ENCODE measurements at places on chromosomes 5 and 9.
A peak's percentile ranks its signal among the peaks of the same experiment; 100 is the strongest.

DNA sequence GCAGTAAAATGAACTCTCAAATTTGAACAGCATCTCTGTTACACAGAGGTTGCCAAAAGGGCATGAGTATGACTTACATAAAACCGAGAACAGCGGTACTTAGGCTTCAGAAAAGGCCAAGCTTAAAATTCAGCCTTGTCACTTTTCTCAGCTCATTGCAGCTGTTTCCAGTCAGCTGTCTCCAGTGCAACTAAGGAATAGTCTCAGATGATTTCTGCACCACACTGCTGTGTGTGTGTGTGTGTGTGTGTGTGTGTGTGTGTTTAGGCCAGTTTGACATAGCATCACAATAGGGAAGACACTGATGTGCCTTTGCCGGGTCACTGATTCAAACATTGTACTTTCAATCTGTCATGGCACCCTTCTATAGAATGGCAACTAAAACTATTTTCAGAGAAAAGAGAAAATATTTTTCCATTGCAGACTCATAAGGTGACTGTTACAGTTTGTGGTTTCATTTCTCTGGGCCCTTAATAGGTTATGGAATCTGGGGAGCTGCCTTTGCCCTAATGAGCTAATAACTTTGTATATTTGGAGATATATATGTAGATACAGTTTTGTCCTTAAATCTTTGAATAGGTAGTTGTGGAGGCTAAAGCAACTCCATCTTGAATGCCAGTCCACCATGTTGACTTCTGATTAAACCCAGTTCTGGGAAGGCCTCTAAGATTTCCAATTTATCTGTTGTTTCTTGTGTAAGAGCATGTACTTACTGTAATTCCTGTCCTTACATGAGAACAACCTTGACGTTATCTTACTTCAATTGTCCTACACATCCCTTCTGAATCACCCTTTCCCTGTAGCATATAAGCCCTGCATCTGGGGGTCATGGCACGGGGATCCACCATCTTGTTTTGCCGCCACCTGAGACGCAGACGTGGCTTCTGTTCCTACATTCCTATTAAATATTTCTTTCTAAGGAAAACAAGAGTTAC, 4.5 kb downstream of the LSM11 start:
- DNase-seq: peak; percentile 24

DNA sequence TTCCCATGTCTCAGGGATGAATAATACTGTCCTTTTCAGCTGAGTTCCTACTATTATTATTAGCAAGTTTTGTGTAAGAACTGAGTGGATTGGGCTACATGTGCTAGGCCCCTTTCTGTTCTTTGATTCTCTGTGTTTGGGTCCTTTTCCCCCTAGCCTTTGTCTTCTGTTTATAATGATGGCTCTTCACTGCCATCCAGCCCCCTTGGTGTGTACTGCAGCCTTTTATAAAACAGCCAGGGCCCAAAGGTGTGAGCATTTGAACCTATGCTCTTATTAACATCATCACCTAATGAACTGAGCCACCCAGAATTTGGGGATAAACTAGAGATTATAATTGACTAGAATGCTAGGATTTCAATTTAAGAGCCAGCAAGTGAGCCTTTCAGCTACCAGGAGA, 52.6 kb downstream of the PLAC8L1 start:
- DNase-seq: peak; percentile 27

DNA sequence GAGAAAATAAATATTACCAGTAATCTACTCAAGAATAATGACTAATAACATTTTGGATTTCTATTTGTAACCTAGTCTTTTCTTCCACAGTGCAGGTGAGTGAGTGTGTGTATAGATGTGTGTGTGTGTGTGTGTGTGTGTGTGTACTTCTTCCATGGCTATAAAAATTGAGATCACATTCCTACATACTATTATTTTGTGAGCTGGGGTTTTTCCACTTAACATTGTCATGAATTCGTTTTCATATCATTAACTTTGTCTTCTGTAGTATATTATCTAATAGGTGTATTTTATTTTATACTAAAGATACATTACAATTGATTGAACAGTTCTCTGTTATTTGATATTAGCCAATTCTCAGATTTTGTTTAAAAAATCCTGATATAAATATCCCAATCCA, 152.4 kb upstream of the TRPC7 start:
- no peak for DNase-seq

DNA sequence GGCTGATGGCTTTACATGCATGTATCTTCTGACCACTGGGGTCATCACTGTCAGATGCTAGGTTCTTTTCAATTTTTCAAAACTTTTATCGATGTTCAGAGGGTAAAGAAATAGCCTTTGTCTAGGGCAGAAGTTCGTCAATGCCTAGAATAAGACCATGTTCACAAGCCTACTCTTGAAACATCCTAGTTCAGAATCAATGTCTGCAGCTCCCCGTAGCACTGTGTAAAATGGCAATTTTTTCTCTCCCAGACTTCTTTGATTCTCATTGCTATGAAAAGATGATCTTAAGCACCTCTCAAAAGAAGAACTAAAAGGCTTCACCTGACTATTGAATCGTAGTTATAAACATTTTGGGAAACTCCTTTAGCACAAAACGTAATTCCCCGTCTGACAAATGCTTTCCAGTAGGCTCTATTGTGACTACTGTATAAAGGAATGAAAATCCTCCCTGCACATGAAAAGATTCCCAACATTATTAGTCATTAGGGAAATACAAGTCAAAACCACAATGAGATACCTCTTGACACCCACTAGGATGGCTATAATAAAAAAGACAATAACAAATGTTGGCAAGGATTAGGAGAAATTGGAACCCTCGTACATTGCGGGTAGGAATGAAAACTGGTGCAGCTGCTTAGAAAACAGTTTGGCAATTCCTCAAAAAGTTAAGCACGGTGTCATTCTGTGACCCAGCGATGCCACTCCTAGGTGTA, 263.5 kb downstream of the ARHGAP26 start:
- no peak for DNase-seq

- no peak for DNase-seq
Observed at GRCh38 chr5:126015235-126016181, 407.7 kb upstream of the GRAMD2B start.

- DNase-seq: no peak
Observed at GRCh38 chr5:135355169-135355568, 43.9 kb downstream of the MACROH2A1 start.

- no peak for DNase-seq
Observed at GRCh38 chr5:176853151-176853778, 42.9 kb downstream of the UNC5A start.

- DNase-seq: no peak
Observed at GRCh38 chr9:122446819-122447484, 30.8 kb downstream of the OR1J1 start.

DNA sequence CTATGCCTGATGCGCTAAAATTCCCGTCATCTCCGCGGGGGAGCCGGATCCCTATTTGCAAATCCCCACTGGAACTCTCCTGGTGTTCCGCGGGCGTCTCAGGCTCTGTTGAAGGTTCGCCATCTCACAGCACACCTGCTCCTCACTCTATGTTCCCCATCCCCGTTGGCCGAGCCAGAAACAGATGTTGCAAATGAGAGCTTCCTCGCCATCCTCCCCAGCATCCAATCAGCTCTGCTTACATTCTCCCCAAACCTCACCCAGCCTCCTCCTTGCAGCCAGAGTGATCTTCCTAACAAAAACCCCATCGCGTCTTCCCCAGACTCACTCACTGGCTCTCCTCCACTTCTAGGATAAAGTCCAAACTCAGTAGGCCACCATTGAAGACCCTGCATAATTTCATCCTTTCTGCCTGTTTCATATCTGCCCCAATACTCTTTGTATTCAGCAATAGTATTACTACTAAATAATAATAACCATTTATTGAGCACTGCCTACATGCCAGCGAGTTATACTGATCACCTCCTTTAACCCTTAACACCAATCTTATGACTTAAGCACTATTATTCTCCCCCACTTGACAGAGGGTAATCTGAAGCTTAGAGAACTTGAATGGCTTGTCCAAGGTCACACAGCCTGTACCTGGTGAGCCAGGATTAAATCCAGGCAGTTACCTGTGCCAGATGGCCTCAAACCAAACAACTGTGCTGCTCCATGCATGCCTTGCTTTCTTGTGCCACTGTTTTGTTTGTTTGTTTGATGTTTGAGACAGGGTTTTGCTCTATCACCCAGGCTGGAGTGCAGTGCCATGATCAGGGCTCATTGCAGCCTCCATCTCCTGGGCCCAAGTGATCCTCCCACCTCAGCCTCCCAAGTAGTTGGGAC, 14.0 kb downstream of the AQP7 start:
- no peak for DNase-seq

DNA sequence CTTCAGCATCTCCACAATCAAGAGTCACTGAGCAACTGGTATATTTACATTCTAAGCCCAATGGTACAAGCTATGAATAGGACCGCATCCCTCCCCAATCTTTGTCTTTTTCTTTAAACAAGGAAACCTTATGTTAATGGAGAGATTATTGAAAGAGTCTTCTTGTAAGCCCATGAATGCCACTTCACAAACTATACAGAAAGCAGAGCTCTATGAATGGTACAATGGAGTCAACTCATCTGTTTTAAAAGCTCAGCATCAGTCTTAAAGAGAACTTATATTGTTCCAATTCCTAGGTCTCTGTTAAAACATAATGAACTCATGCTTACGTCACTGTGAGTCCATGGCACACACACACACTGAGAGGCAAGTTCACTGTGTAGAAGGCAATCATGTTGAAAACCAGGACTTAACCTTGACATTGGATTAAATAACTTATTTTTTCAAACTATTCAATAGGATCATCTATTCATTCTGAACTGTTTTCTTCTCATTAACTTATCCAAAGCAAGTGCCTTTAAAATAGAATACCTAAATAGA, 4.5 kb downstream of the NREP start:
- DNase-seq: no peak

- DNase-seq: no peak
Observed at GRCh38 chr5:158140120-158140731, 281.3 kb upstream of the CLINT1 start.

- DNase-seq: peak; percentile 27
Observed at GRCh38 chr5:94263068-94263467, 355.3 kb downstream of the KIAA0825 start.

GRCh38 chr5:82178378-82178777, 99.8 kb downstream of the RPS23 start:
- DNase-seq: no peak

DNA sequence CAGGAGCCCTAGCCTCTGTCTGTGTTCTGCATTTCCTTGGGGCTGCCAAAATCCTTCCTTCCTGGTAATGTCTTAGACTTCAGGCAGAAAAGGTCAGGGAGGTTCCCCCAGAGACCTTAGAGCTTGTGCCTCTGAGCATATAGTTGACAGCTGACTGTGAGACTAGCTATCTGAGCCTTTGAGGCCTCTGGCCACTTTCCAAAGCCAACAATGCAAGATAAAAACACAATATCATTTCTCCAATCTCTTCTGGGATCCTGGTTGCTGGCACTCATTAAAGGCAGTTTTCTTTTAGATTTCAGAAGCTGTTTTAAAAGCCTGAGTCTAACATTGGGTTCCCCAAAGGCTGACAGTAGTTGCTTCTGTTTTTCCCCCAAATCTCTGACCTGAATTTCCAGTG, 13.2 kb upstream of the GLRA1 start:
- DNase-seq: no peak

GRCh38 chr9:20012232-20012631, 223.4 kb upstream of the SLC24A2 start:
- no peak for DNase-seq

DNA sequence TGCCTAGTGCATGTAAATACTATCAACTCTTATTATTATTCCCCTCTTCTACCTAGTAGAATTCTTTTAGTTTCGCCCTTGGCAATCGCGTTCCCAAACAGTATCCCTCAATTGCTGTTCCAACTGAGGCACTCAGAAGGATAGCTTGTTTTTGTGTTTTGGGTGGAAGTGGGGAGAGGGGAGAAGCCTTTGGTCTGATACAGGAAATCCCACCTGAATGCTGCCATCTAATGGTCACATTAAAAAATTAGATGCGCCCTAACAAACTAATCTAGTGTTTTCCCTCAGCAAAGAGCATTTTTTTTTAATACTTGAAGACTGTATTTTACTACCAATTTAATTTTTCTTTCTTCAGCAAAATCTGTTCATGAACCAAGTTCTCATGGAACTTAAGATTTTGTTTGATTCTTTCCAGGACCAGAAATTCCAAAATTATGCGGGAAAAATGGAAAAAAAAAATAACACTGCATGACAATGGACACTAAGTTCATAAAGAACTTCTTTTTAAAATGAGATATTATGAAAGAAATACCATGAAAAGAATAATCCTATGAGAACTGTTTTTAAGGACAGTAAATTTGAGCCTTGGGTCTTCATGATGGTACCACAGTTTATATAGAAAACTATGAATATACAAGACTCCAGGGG, 22.2 kb upstream of the GLDC start:
- DNase-seq: peak; percentile 36

DNA sequence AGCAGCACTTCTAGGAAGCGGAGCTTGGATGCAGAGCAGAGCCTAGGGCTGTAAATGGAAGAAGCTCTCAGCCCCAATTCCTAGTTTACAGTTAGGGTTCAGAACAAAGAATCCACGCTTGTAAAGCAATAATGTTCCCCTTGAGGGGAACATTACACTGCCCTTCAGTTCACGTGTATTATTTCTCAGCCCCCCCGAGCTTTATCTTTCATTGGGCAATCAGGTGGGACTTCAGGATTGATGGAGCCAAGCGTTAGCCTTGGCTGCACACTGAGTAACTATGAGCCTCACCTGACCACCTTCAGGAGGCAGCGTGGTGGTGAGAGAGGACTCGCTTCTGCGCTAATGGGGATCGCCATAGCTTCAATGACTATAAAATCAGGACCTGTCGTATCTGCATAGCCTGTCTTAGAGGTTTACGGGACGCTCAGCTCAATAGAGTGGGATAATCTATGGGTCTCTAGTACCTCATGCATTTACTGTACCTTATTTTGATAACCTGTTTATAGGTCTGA, 157.0 kb upstream of the RASEF start:
- no peak for DNase-seq

GRCh38 chr5:139925650-139926640, 117.2 kb downstream of the NRG2 start:
- DNase-seq: peak; percentile 2

DNA sequence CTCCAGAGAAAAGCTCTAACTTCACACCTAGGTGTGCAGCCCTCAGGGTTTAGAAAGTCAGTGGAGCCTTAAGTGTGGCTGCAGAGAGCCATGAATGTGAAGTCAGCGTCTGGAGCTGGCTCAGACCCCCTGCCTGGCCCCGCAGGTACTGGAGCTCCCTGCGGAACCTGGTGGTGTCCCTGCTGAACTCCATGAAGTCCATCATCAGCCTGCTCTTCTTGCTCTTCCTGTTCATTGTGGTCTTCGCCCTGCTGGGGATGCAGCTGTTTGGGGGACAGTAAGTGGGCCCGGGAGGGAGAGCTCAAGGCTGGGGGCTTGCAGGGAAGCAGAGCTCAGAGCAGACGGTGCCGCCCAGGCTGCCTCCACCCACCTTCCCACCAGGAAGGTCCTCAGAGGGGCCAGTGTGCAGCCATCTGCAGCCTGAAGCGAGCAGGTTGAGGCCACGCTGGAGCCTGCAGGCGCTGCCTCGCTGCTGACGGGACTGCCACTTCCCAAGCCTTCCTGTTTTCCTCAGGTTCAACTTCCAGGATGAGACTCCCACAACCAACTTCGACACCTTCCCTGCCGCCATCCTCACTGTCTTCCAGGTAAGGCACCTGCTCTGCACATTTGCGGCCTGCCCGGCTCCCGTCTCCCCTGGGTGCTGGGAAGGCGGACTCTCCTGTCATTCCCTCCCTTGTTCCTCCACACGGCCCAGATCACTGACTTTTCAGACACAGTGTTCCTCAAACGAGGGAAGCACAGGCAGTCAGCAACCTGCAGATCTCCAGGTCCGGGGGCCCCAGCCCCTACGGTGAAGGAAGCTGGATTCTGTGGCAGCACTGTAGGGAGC, 108.9 kb downstream of the CACNA1B start:
- DNase-seq: no peak

Data from activated CD4-positive, alpha-beta T cell treated with anti-CD3 and anti-CD28 coated beads, Interleukin-2, Interleukin-6, amounts not matched to agents 100 ng/mL and 50 ng/mL, durations not matched to agents 16 hours and 8 hours (primary cell).